ENCODE measurements at places on chromosomes 5 and 9. TPM values are rescaled to one million over a fixed set of nuclear protein-coding genes. Genes with fewer than 3 reads are reported as not detected.

GRCh38 chr5:133164759-133165158 lies 112.9 kb downstream of the HSPA4 start:
- DNase-seq: no peak

DNA sequence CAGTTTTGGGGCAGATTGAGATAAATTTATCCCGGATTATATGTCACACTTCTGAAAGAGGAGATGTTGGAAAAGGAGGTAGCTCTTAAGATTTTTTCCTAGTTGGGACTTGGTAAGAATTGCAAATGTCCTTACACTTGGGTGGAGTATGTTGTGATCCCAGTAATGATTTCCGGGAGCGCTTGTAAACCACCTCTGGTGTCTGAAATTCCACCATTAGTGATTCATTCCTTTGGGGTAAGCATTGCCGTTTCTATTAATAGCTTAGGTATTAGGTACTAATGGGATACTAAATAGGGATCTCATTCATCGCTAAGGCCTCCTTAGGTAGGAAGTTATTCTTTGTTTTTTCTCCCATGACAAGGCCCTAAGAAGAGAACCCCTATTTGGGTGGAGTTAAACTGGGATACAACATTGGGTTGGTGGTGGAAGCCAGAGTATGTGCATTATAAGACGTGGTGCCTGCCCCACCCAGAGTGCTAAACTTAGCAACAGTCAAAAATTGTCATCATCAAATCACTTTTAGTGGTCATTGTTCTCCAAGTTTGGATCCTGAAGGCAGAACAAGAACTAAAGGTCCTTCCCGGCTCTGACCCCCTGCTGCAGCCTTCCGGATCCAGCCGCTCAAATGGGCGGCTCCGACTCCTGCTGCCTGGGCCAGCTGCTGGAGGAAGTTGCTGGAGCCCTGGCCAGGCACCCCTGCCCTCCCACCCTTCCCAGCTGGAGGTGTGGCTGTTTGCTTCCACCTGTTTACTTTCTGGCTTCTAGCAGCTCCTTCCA lies 31.7 kb upstream of the DAB2IP start:
- DNase-seq: no peak

- no peak for DNase-seq
Observed at GRCh38 chr5:81786496-81786895, 35.6 kb upstream of the SSBP2 start.

- DNase-seq: no peak
Observed at GRCh38 chr5:150190503-150190979, 679 bp downstream of the SLC6A7 start.

DNA sequence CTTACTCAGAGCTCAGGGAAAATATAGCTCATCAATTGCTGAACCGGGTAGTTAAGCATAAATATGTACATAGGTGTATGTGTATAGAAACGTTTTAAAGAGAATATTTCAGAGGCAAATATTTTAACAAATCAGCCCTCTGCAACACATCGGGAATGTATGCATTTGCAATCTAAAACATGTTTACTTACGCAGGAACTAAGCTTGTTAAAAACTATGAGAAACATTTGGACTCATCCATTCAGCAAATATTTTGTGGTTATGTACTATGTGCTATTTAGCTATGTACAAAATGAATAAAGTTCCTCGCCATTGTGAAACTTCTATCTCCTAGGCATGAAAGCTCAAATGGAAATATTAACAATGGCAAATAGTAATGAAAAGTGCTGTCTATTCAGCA lies 469.9 kb downstream of the ARHGEF28 start:
- DNase-seq: no peak

- DNase-seq: no peak
Observed at GRCh38 chr5:51465165-51465564, 81.9 kb downstream of the ISL1 start.

DNA sequence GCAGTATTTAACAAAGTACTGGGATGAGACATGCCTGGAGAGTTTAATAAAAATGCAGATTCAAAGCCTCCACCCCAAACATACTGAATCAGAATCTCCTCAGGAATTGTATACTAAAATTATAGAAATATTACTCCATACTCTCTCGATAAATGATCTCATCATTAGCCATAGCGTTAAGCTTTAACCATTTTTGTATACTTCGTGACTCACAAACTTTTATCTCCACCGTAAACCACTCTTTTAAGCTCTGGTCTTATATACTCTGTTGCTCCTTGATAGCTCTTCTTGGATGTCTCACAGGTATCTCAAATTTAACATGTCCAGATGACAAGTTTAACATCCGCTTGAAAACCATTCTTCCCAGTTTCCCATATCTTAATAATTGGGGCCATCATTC lies 327.8 kb downstream of the ADGRV1 start:
- no peak for DNase-seq

DNA sequence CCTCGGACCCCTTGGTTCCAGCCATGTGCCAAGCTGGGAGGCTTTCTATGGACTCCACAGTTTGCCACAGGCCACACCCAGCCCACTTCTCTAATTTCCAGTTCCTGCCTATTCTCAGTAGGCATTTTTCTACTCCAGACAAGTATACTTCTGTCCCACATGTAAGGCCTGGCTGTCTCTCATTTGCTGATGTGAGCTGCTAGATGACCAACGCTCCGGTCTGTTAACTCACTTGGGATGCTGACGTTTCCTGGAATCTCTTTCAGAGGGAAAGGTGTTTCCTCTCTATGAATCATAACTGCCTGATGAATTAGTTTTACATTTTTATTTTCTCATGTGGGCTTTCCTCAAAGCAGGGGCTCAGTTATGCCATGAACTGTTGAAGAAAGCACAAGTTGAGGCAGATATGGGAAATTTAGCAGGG lies 36.3 kb downstream of the ERGIC1 start:
- DNase-seq: no peak

GRCh38 chr5:120479066-120479465 lies 15.0 kb downstream of the PRR16 start:
- no peak for DNase-seq

DNA sequence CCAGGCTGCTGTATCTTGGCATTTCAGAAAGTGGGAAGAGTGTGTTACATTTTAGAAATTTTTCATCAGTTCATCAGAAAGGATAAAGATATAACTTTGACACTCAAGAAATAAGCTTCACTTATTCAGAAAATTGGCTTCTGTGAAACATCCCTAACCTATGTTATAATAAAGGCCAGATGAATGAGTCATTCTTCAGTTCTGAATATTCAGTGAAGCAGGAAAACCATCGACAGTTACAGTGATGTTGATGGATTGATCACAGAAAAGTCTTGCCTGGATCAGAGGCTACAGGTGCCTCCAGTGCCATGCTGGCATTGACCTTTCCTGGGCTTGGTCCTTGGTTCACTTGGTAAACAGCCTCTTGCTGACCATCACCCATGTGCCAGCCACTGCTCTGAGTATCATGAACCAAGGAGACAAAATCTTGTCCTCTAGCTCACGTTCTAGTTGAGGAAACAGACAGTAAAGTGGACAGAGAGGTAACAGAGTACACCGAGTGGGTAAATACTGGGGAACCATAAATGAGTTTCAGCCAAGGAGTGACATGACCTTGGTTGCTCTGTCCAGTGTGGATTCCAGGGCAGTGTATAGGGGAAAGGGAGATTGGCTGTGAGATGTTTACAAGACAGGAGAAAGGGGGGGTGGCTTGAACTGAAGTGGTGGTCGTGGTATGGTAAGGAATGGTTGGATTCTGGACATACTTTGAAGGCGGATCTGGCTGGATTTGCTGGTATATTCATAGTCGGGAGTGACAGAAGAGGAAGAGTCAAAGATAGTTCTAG lies 98.6 kb downstream of the AMBP start:
- DNase-seq: no peak

DNA sequence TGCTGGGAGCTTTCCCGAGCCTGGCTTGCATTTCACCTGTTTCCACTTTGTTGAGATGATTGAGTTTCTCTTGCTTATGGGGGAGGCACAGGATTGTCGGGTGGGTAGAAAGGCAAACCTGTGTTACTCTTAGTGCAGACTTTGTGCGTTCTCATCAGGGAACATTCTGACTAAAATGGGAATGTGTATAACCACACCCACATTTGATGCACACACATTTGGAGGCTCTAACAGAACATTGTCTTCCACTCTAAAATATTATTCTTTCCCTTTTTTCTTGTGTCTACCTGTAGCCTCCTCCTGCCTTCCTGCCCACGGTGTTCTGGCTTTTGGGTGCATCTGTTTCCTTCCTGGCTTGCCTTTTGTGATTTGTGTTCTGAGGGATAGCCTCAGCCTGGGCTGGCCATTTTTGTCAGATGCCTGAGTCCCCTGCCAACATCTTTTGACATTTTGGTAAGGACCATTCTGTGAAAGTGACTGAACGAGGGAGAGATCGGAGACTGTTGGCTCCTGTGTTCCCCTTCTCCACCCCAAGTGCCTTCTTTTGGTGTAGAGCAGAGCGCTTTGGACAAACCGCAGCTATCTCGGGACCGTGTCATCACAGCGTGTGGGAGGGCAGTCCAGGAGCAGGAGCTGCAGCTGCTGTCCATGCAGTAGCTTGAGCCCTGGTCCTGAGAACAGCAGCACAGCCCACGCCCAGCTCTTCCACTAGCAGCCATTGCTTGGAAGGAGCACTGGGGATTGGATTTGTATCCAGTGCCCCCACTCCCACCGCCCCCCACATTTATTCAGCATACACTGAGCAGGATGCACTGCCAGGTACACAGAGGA lies 101.4 kb downstream of the ARHGAP26 start:
- DNase-seq: no peak

DNA sequence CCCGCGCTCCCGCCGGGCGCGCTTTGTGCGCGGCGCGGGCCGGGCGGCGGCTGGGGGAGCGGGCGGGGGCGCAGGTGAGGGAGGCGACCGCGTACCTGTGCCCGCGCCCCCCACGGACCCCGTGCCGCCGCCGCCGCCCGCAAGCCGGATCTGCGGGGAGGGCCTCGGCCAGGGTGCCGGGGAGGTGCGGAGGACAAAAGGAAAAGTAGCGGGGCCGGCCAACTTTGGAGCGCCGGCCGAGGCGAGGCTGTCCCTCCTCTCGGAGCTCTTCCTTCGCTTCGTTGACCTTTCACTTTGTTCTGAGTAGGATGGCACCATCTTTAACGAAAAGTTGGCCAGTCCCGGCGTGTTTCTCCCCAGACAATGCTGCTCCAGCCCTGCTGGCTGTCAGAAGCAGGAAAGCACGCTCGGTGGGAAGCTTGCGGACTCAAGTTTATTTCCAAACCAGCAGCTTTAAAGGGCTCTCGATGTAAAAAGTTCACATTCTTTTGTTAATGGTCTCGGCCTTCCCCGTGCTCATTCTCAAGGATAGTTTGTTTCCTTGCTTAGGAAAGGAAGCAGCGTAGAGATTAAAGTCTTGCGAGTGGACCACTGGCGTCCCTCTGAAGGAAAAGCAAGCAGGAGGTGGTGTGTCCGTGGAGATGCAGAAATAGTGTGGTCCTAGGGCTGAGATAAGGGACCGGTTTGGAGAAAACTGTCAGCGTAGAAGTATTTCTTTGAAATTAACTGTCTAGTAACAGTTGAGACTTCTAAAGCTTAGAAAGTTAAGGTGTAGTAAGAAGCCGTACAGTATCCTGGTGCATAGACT lies 639 bp downstream of the EHMT1 start:
- no peak for DNase-seq

GRCh38 chr5:67031057-67031443 lies 165.5 kb downstream of the CD180 start:
- DNase-seq: no peak

- DNase-seq: peak; percentile 9
Observed at GRCh38 chr5:38208782-38209378, 49.5 kb upstream of the EGFLAM start.

DNA sequence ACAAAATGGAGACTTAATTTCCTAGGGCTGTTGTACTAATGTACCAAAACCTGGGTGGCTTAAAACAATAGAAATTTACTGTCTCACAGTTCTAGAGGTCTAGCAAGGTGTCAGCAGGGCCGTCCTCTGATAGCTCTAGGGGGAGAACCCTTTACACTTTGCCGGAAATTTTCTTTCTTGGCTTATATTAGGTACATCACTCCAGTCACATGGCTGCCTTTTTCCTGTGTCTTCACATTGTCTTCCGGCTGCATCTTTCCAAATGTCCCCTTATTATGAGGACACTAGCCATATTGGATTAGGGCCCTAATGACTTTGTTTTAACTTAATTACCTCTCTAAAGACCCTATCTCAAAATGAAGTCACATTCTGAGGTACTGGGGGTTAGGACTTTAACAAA lies 5.8 kb downstream of the UHRF2 start:
- DNase-seq: no peak

GRCh38 chr5:175444905-175445456 lies 999 bp upstream of the DRD1 start:
- no peak for DNase-seq

DNA sequence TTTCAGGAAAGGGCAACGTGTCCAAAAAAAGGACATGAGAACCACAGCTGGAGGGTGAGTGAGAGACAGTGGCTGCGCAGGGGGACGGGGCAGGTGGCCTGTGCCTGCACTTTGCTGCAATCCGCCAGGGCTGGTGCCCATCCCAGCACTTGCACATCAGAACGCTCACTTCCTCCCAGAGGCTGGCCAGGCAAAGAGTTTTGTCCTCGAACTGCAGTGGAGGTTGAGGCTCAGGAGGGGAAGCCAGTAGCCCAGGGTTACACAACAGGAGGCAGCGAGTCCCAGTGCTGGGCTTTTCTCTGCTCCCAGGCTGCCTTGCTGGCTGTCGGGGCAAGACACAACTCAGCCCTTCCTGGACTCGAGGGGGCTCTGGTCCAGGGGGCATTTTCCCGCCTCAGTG lies 33.1 kb downstream of the CRB2 start:
- DNase-seq: no peak

DNA sequence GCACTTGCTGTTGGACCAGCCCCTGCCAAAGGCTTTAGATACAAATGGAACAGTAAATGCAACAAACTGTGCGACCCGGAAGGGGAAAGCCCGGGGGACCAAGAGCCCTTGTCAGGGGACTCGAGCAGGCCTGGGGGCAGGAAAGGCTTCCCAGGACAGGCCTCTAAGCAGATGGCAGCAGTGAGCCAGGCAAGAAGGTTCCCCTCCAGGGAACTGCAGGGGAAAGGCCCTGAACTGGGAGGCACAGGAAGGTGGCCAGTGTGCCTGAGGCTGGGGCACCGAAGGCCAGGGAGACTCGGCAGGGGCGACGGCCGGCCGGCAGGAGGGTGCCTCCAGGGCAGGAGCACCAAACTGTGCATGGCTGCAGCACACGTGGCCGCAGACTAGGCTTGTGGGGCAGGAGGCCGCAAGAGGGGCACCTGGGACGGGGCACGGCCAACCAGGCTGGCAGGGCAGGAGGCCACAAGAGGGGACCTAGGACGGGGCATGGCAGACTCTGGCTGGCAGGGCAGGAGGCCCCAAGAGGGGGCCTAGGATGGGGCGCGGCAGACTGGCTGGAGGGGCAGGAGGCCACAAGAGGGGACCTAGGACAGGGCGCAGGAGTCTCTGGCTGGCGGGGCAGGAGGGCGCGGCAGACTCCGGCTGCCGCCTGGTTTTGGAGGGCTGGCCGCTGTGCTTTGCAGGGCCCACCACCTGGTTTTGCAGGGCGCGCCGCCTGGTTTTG lies 10.0 kb downstream of the VAV2 start:
- no peak for DNase-seq

GRCh38 chr5:67620424-67621397 lies 424.1 kb upstream of the CD180 start:
- DNase-seq: no peak

C5orf63 gene
- polyA plus RNA-seq: 6.4 TPM

ADAMTS13 gene
- polyA plus RNA-seq: 7.8 TPM

SLC1A3 gene
- polyA plus RNA-seq: 18.5 TPM

TIFAB gene
- 0.23 TPM for polyA plus RNA-seq

TRAF2 gene
- polyA plus RNA-seq: 11.0 TPM

TMEM141 gene
- 34.8 TPM for polyA plus RNA-seq
